ENCODE measurements at places on chromosomes 1 and 21. TPM values are rescaled to one million over a fixed set of nuclear protein-coding genes. Genes with fewer than 3 reads are reported as not detected.

Gene OR2AK2
- total RNA-seq = not detected

Gene ILDR2
- 7.3 TPM for total RNA-seq

DNA sequence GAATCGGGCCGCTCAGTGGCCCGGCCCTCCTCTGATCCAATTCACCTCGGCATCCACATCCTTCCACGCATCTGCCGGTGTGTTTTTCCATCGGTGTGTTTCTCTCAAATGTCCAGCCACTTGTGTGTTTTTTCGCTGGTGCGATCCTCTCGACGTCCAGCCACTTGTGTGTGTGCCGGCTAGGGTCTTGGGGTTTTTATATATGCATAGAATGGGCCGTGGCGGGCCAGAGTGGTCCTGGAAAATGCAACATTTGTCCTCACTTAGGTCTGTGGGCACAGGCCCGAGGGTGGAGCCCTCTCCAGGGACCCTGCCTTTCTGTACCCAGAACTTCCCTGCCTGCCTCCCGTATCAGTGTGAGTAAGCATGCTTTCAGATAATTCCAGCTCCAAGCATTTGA is 1106.4 kb downstream of the AMY1C start:
- DNase-seq = no peak

- no peak for DNase-seq
Observed at GRCh38 chr21:38267136-38267755, 10.5 kb downstream of the KCNJ15 start.

DNA sequence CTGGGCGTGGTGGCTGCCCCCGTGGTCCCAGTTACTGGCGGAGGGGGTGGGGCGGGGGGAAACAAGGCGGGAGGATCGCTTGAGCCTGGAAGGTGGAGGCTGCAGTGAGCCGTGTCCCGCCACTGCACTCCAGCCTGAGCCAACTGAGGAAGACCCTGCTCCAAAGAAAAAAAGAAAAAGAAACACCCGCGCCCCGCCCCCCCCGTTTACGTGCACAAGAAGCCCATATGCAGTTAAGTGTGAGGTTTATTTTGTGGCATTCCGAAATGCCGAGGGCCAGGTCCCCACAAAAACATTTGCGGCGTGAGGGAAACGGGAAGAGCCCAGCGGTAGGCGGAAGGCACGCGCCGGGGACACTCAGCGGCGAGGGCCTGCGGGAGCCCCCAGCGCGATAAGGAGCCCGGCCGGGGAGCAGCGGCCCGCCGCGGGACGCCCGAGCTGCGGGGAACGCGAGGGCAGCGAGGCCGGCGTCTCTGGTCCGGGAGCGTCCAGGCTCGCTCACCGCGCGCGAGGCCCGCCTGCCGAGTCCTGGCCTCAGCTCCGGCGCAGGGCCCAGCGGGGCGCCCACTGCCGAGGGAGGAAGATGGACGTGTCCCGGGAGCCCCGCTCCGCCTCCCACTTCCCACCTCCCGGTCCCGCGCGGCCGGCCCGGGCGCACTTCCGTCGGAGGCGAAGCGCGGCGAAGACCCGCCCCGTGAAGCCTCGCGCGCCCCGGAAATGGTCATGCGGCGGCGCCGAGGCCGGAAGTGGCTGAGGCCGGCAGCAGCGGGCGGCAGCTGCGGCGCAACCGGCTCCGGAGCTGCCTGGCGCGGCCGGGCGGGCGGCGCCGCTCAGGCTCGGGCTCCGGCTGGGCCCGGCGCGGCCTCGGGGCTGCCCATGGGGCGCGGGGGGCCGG is at the start of gene TRAPPC10:
Gene TRAPPC10 (plus strand): TSS at position 731 of the 895 bp plus-strand sequence. CDS start 185 bp downstream, outside the sequence.
- peak; percentile 80 for DNase-seq

Gene DDX20
- 8.8 TPM for total RNA-seq

Gene C1QA
- 107 TPM for total RNA-seq

DNA sequence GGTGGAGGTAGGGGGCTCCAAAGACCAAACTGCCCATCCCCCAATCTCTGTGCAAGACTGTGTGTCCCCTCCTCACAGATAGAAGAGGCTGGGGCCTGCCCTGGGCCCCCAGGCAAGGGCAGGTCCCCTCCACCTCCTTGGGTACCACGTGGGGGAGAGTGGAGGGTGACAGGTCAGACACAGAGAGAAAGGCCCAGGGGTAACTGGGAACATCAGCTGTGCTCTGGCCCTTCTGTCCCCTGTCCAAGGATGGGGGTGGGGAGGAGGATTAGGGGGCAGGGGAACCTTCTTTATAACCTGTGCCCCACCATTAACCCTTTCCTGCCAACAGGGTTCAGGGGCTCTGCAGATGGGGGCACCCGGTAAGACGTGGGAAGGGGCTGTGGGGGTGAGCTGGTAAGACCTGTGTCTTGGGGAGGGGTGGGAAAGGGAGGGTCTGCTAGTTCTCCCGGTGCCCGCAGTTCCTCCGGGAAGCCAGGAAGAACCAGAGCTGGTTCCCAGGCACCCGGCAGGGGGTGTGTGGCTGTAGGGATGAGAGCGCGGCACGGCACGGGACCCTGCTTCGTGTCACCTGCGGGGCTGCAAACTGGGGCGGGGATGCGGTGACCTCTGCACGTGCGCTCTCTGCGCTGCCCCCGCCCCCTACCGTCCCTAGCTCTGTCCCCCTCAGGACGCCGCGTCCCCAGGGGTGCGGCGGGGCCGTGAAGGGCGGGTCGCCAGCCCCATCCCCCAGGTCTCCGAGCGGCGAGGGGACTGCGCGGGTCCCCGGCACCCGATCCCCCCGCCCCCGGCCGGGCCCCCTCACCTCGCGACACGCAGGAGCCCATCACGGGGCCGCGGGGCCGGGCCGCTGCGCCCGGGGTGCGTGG is 601 bp downstream of the FAM131C start:
- DNase-seq = no peak

Gene KDM5B
- total RNA-seq = 18.5 TPM

- no peak for DNase-seq
Observed at GRCh38 chr1:39282537-39283216, 78.2 kb downstream of the MACF1 start.

DNA sequence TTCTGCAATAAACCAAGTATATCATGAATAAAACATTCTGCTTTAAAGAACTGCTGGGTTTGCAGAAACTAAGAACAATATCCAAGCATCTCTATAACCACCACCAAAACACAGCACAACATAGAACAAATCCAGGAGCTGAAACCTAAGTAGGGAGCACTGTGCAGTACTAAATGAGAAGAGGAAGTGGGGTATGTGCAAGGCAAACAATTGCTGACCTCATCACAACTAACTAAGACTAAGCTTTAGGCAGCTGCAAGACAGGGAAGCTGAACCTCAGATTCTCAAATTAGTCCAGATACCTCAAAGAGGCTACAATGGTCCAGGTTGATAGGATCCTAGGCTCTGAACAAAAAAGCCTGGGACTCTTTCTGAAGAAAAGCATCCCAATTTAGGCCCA is 172.6 kb downstream of the SLC44A5 start:
- DNase-seq = no peak

Gene OVAAL
- total RNA-seq = 2.0 TPM
